ENCODE measurements at places on chromosomes 16 and 17. TPM values are rescaled to one million over a fixed set of nuclear protein-coding genes. Genes with fewer than 3 reads are reported as not detected.

The TUBG2 gene
- 8.1 TPM for total RNA-seq

The THRA gene
- total RNA-seq = 1.8 TPM

The RAMP2 gene
- total RNA-seq = not detected

The TLCD1 gene
- total RNA-seq = 1.2 TPM

The SEZ6 gene
- total RNA-seq = not detected

The RPS6KB1 gene
- total RNA-seq = 69.7 TPM

The ASGR2 gene
- not detected for total RNA-seq

The C17orf67 gene
- total RNA-seq = 3.0 TPM

The STRADA gene
- total RNA-seq = 55.6 TPM

The HLF gene
- total RNA-seq = 2.4 TPM

The IL21R gene
- 72.3 TPM for total RNA-seq

The MRC2 gene
- 0.59 TPM for total RNA-seq

The RASD1 gene
- 1.4 TPM for total RNA-seq

The ZPBP2 gene
- 0.22 TPM for total RNA-seq

The SRSF1 gene
- total RNA-seq = 368 TPM

The DPEP1 gene
- not detected for total RNA-seq

The ITGAL gene
- 660 TPM for total RNA-seq

The FOXJ1 gene
- 0.32 TPM for total RNA-seq

The KRTAP1-5 gene
- not detected for total RNA-seq

The JPH3 gene
- 0.17 TPM for total RNA-seq

The CDYL2 gene
- total RNA-seq = 125 TPM

The ZG16 gene
- not detected for total RNA-seq

The TP53TG3B gene
- not detected for total RNA-seq

The DNAAF8 gene
- not detected for total RNA-seq

The CHMP1A gene
- total RNA-seq = 96.3 TPM

The EIF3C gene
- 753 TPM for total RNA-seq

The CX3CL1 gene
- not detected for total RNA-seq

The KRT222 gene
- not detected for total RNA-seq

The CCL1 gene
- total RNA-seq = 22.4 TPM

The CES4A gene
- total RNA-seq = 54.4 TPM

The TAT gene
- not detected for total RNA-seq

The MSLN gene
- not detected for total RNA-seq

The MT1E gene
- 152 TPM for total RNA-seq

The BLMH gene
- total RNA-seq = 62.9 TPM

The CACNG1 gene
- total RNA-seq = not detected

The PYDC1 gene
- total RNA-seq = not detected

The CIBAR2 gene
- not detected for total RNA-seq

The AATK gene
- 0.54 TPM for total RNA-seq

The TSPOAP1 gene
- 77.0 TPM for total RNA-seq

The CDH1 gene
- total RNA-seq = 1.3 TPM

The BTBD17 gene
- total RNA-seq = not detected

The NKD1 gene
- total RNA-seq = 1.0 TPM

The MCRIP1 gene
- total RNA-seq = 53.5 TPM

The TM4SF5 gene
- total RNA-seq = 0.22 TPM

The MMP25 gene
- 93.9 TPM for total RNA-seq
